NCI-H69 (cell line): ENCODE measurements at places on chromosomes 2 and 18.
A peak's percentile ranks its signal among the peaks of the same experiment; 100 is the strongest.

GRCh38 chr2:32743480-32744236 is 115.8 kb downstream of the TTC27 start:
- DNase-seq, result no peak

GRCh38 chr2:8352296-8352695 is 329.6 kb upstream of the ID2 start:
- no peak for DNase-seq

DNA sequence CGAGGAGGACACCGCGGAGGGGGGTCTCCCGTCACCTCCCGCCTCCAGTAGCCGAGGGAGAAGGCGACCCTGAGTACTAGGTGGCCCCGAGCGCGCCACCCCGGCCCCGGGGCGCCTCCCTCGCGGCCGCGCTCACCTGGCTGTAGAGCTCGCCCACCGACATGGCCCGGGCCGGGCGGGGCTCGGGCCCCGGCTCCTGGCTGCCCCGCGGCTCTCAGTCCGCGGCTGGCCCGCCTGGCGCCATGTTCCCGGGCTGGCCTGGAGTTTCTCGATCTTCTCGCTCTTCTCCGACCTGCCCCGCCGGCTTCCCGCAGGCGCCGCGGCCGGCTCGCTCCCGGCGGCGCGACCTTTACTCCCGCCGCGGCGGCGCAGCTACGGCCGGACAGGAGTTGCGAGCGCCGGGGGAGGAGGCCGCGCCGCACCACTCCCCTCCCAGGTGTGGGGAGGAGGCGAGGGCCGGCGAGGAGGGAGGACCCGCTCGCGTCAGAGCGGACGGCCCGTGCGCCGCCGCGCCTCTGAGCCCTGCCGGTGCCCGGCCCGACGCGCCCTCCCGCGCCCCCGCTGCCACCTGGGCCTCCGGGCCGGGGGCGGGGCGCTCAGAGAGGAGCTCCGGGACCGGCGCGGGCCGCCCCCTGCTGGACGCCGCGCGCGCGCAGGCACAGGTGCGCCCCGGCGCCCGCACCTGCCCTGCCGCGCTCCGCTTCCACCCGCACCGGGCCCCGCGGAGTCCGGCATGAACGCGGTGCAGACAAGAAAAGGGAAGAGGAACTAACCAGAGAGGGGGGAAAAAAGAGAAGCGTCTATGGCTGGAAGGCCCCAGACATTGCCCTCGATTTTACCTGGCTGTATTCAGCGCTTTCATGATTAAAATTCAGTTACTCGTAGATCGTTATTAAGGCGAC is at the start of gene MYO5B:
Gene MYO5B (minus strand): TSS at position 517 of the 902 bp plus-strand sequence. CDS start 354 bp downstream, at position 163.
- DNase-seq, result peak; percentile 98

DNA sequence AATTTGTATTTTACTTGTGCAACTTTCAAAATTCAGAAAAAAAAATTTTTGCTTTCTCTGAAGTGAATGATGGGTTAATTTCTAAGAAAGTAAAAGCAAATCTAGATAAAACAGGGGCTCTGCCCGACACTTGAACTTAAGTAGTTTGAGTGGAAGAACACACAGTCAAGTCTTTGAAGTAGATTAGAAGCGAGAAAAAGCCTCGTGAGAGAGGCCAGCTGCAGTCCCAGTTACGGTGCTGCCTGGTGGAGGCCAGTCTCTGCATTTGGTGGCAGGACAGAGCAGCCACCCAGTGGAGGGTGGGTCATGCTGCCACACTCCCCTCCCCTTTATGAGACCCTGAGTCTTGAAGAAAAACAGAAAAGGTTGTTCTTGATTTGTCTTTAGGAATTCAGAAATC is 81.8 kb downstream of the INPP5D start:
- DNase-seq, result no peak

DNA sequence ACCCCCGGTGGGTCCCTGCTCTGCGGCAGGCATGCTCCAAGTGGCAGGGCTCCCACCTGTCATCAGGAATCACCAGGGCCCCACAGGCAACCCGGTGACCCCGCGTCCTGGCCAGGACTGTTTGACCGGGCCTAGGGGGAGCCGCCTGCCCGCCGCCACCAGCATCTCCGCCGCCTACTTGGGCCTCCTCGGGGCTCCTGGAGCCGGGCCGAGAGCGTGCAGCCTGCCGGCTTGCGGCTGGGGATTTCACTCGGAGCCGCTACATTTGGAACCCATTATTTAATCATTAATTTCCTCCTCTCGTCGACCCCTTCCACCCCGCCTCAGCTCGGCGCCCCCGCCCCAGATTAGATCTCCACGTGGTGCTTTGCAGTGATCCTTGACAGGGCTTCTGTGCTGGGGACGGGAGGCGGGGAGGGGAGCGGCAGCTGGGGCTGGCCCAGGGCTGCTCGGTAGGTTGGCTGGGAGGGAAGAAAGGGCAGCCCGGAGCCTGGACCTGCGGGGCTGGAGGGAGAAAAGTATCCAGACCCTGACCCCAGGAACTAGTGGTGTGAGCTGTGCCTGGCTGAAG is 295.4 kb downstream of the CYP26B1 start:
- no peak for DNase-seq

- no peak for DNase-seq
Observed at GRCh38 chr18:44409515-44409914, 271.2 kb upstream of the SETBP1 start.

DNA sequence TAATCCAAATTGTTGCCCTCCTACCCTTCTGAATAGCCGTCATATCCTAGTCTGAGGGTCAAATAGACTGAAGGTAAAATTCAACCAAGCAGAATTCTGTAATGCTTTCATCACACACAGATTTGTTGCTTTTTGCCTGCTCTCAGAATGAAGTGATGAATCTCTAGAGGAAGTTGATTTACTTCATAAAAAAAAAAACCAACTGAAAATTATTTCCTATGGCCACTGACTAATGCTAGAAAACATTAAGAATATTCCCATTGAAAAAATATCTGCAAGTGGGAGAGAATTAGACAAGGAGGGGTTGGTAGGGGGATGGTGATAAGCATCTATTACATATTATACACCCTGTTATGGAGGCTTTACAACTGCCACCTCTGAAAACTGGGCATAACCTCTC is 2.3 kb upstream of the IL1RL2 start:
- DNase-seq, result no peak

DNA sequence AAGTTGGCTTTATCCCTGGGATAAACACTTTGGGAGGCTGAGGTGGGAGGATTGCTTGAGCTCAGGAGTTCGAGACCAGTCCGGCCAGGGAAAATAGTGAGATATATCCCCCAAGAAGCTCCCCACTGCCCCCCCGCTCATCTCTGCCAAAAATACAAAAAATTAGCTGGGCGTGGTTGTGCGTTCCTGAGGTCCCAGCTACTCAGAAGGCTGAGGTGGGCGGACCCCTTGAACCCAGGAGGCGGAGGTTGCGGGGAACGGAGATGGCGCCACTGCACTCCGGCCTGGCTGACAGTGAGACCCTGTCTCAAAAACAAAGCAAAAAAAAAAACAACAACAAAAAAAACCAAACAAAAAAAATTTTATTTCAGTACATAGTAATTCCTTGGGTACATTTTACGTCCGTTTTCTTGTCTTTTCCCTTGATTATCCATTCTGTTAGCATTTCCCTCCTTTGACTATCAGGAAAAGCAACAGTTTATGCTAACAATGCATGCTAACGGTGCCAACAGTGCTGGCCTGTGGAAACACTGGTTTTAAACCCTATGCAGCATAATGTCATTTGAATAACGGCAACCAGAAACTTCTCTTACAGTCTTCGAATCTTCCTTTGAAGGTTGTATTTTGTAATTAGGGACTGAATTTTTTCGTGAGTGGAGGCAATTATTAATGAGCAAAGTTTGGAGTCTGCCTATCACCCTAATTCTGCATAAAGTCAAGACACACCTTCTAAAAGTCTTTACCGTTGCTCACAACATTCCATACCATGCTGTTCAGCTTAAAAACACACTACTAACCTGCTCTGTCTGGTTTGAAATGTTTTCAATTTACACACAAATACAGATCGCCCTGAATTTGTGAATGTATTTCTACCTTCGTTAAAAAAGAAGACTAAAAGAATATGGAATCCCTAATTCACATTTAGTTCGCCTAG is 721 bp upstream of the MIB1 start:
- DNase-seq, result peak; percentile 54

DNA sequence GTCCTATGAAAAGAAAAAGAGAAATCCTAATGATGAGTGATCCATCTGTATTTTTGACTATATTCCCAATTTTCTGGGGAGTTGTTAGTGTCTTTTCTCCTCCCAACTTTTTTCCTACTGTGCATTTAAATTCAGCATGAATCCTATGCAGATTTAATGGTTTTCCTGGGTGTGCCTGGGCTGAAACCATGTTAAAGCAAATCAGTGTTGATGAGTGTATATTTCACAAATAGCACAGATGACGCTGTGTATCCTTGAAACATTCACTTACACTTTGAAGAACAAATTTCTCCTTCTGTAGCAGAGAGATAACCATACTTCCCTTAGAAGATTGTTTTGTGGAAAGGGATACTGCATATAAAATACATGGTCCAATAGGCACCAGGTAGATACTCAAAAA is 114.3 kb downstream of the TRIB2 start:
- DNase-seq, result no peak

DNA sequence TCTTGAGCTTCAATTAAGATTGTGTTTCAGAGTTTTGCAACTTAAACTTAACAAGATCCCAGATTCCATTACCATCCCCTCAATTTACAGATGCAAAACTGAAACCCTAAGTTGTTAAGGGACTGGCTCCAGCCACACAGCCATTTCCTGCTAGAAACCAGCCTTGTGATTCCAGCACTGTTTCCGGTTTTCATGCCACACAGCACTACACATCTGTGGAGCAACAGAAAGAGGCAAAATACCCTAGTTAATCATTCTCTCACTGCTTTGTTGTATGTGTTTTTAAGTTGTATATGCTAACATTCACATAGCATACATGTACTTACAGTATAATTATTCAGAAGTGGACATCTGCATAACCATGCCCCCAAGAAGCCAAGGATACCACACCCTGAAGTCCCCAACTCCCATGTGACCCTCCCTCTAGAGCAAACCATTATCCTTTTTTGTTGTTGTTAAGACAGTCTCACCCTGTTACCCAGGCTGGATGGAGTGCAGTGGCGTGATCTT is 87.4 kb downstream of the MYO5B start:
- no peak for DNase-seq

- no peak for DNase-seq
Observed at GRCh38 chr2:129296806-129297205, 682.7 kb upstream of the RAB6C start.

- DNase-seq, result no peak
Observed at GRCh38 chr2:2621855-2622254, 290.8 kb upstream of the MYT1L start.

- peak; percentile 83 for DNase-seq
Observed at GRCh38 chr18:12423820-12424219, 16.1 kb downstream of the PRELID3A start.

- peak; percentile 34 for DNase-seq
Observed at GRCh38 chr2:220393711-220394110, 766.3 kb downstream of the SLC4A3 start.

- no peak for DNase-seq
Observed at GRCh38 chr2:141499123-141499522, 631.7 kb downstream of the LRP1B start.

GRCh38 chr2:221969087-221969829 is 329.5 kb downstream of the PAX3 start:
- peak; percentile 65 for DNase-seq

DNA sequence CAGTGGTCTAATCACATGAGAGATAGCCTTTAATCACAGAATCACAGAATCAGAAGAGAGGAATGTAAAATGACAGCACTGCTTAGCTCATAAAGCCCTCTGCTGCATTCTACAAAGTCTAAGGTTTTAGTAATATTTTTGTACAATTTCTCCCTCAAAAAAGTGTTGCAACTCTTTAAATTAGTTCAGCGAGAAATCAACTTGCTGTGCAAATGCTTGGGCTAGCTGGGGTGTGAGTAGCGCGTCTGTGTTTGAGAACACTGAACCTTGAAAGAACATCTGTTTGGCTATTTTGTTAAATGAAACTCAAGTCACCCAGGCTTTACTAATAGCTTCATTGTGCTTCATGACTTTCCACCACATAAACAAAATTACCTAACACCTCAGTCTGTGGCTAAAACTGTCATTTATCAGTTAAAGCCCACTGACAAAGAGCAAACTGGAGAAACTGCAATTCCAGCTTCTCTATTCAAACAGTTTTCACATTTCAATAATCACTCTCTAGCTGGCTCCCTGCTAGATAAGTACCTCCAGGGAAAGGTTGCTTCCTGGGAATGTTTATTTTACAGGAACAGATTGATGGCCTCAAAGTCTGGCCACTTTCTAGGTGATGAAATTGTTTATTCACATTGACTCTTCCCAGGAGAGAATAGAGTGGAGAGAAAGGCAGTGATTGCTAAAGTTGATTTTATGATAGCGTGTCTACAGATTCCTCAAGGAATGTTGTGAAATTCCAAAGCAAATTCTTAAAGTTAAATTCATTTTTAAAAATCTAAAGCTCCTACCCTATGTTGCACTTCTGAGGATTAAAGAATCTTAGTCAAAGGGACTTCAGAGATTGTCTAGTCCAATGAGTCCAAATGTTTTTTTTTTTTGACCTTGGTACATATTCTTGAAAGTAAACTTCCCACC is 36.0 kb upstream of the STAT1 start:
- DNase-seq, result peak; percentile 89

DNA sequence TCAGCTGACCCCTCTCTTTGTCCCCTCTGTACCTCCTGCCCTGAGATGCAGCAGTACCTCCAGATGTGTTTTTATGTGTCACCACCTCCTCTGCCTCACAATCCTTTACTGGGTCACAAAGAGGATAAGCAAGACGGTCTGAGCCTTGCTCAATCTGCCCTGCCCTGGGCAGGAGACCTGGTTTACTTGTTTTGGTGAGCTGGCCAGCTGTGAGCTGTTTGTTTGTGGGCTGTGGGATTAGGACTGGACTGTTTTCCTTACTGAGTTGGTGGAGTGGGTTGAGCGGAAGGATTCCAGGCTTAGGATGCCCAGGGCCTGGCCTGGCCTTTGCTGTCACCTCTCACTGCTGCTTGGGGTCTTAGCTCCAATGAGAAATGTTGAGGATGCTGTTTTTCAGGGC is 299.5 kb downstream of the SRBD1 start:
- DNase-seq, result no peak

DNA sequence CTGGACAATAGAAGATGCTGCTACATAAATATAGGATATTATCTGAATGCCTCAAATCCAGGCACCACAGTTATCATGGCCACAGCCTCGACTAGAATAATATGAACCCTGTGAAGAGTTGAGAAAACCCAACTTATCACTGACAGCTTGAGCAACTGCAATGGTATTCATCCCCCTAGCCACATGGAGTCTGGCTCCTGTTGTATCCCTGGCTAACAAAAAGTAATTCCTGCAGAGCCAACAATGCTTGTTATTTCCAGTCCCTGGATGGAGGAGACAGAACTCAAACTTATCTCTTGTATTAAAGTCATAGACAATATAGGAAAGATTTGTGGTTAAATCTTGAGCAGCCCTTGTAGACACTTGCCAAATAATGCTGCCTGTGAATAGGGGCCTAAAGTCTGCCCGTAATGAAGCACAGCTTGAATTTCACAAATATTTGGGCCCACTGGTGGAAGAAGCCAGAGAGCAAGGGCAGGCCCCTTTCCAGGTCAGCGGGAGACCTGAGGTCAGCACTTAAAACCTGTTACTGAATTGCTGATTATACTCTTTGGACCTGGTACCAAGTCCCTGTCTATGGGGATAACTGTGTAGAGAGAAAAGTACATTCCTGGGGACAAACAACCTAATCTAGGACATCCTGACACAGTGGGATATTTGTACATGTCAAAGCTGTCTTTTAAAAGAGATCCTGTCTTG is 28.4 kb upstream of the SUCLG1 start:
- DNase-seq, result no peak
